ENCODE measurements at places on chromosomes 4 and X. TPM values are rescaled to one million over a fixed set of nuclear protein-coding genes. Genes with fewer than 3 reads are reported as not detected.

DNA sequence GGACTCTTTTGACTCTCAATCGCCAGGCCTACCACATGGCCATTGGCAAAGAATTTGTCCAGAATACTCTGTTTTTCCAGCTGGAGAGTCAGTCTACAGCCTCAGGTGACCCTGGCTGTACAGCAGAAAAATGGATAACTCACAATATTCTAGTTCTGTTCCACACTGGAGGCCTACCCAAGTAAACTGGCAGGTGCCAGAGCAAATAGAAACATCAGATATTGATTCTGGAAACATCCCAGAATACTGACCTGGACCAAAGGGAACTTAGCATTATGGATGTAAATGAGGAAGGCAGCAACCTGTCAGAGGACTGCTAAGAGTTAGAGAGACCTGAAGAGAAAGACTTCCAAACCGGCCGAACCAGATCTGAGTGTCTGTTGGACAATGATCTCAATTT is 147.9 kb upstream of the SMAD1 start:
- DNase-seq, result no peak

The IL2 gene
- not detected for polyA plus RNA-seq

GRCh38 chr4:181701214-181701613 is 542.0 kb upstream of the TENM3 start:
- no peak for DNase-seq

DNA sequence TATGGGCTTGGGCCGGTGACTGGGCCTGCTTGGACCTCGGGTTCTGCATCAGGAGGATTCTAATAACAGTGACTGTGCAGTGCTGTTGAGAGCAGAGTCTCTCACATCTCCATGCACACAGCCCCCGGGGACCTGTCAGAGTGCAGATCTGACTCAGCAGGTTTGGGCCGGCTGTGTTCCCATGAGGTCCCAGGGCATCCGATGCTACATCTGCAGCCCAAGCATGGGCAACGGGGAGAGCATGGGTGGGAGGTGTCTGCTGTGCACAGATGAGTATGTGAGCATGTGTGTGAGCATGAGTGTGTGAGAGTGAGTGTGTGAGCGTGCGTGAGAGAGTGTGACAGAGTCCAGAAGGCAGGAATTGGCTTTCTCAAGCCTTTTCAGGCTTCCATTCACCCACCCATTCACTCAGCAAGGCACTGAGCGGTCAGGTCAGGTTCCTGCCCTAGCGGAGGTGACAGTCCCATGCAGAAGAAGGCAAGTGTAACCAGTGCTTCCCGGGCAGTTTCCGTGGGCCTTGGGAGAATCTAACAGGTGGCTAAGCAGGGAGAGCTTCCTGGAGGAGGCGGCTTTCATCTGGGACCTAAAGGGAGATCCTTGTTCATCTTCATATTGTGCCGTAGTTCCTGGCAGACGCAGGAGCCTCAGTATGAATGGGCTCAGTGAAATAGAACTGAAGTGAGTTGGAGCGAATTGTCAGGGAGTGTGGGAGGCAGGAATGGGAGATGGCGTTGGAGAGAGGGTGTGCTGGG is 62.6 kb downstream of the SORCS2 start:
- no peak for DNase-seq

The NUDT11 gene
- 51.9 TPM for polyA plus RNA-seq

Data from spinal cord (tissue), 10 donors.